Suprapubic skin (tissue), 4 donors: ENCODE measurements at places on chromosomes 1 and 21. TPM values are rescaled to one million over a fixed set of nuclear protein-coding genes. Genes with fewer than 3 reads are reported as not detected.

DNA sequence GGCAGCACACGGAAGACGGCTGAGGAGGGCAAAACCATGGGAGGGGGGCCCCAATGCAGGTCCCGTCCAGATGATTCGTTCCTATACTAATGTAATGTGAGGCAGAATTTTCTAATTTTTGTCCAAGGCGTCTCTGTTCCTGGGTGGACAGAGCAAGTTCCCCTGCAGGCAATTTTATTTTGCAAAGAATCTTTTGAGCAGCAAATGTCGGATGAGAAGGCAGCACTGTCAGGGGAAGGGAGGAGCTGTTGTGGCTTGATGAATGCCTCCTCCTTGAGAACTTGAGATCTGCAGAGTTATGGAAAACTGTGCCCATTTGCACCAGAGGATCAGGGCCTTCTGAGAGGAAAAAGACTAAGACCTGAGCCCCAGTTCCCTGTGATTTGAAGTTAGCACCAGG, 17.3 kb downstream of the SLC1A7 start:
- H3K27ac ChIP-seq = no peak overlapping the region
- DNase-seq = no peak
- no peaks in the 10 kb centered on the region for H3K27me3 ChIP-seq
- peaks cover 34% of the 10 kb centered on the region for H3K4me1 ChIP-seq
- no peaks in the 10 kb centered on the region for H3K36me3 ChIP-seq

GRCh38 chr1:150626150-150626549, 3.3 kb downstream of the ENSA start:
- no peak overlapping the region for H3K4me3 ChIP-seq
- H3K27ac ChIP-seq = peak overlapping the region; percentile 96
- no peak for DNase-seq
- peaks cover 83% of the 10 kb centered on the region for H3K4me1 ChIP-seq

KCNE1 gene
- total RNA-seq = 0.68 TPM

- DNase-seq = no peak
- no peaks in the 10 kb centered on the region for H3K4me1 ChIP-seq
- no peak overlapping the region for H3K27ac ChIP-seq
- peaks cover 68% of the 10 kb centered on the region for H3K36me3 ChIP-seq
- no peak overlapping the region for H3K4me3 ChIP-seq
- H3K27me3 ChIP-seq = no peaks in the 10 kb centered on the region
These were observed 49.6 kb downstream of the LRRC71 start for GRCh38 chr1:156970017-156970416.
